NCI-H69 (cell line): ENCODE measurements at places on chromosomes 7 and 10.
A peak's percentile ranks its signal among the peaks of the same experiment; 100 is the strongest.

GRCh38 chr7:150891740-150892139 is 39.4 kb downstream of the AOC1 start:
- no peak for DNase-seq

DNA sequence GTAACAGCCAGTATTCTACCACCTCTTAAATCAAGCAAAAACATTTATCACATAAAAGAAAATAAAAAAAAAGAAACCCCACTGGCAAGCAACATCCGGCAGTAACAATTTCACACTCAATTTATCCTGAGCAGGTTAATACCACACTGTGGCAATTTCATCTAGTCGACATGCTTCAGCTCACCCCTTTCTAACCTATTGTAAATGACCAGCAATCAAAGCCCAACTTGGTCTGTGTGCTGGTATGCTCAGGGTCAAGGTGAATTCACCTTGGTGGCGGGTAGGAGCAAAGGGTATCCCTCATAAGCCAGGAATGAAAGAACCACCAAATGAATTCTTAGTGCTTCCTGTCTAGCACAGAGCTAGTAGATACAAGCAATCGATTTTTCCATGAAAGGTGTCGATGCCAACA is 109.1 kb upstream of the AFAP1L2 start:
- peak; percentile 14 for DNase-seq

- no peak for DNase-seq
These were observed 69.9 kb upstream of the FGL2 start for GRCh38 chr7:77269360-77270093.

DNA sequence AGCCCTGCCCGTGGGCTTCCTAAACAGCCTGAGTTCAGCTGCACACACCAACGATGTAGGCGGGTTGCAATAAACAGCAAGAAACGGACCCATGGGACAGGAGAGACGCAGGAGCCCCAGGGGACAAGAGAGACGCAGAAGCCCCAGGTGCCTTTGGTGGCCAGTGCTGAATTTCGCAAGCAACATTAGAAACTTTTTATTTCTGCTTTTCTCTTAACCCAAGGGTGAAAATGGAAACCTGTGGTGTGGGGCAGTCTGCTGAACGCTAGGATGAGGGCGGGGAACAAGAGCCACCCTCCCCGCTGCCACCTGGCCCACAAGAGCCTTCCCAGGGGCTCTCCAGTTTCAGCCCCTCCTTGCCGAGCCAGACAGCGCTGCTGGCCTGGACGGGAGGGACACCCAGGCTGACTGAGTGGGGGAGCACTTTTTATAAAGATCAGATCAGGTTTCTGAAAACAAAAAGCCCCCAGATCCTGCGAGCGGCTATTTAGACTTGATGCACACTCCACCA is 20.0 kb upstream of the GPR146 start:
- DNase-seq, result peak; percentile 46

DNA sequence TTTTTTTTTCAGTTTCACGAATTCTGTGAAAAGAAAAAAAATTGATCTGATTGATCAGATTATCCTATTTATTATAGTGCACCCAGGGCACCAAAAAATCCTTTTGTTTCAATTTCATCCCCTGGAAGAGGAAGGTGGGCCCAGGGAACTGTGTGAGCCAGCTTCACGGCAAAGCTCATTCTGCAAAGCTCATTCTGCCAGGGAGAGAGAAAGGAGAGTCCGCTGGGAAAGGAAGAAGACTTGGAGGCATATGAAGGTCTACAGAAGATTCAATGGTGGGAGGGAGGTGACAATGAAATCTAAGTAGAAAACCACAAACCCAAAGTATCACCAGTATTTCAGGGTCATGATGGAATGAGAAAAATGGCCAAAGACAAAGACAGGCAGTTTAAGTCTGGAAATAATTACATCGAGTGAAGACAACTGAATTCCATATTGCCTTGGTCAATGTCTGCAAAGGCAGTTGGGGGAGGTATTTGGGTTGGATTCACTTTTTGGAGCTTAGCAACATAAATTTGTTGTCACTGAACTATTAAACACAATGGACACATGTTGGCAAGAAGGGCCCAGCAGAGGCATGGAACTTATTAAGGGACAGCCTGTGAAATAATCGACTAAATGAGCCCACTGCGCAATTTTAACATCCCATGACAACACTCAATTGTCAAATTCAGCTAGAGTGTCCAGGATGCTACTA is 587.8 kb upstream of the MKI67 start:
- no peak for DNase-seq

DNA sequence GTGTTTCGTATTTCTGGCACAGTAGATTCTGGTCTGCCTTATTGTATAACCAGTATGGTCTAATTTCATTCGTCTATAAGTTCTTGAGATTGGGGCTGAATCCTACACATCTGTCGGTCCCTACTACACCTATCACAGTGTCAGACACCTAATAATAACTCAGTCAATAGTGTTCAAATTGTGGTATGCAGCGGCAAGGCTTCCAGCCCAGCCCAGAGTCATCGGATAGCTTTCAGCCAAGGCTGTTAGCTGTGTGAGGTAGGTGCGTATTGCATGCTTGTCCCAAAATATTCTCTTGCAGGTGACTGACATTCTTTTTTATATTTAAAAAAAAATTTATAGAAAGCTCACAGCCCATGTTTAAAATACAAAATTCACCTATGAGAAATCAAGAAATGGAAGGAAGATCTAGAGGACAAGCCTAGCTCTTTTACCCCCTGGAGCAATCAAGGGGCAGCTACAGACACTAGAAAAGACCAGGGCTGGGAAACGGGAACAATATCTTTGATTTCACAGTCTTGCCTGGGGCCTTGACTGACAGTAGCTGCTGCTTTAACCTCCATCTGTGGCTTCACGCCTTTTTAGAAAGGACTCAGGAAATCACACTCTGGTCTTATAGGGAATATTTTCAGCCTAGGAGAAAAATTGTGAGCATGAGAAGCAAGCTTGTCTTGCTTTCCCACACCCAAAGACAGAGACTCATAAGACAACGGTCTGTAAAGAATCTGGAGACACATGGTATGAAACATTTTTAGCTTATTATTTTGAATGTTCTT is 9.5 kb upstream of the ASB4 start:
- DNase-seq, result peak; percentile 65

DNA sequence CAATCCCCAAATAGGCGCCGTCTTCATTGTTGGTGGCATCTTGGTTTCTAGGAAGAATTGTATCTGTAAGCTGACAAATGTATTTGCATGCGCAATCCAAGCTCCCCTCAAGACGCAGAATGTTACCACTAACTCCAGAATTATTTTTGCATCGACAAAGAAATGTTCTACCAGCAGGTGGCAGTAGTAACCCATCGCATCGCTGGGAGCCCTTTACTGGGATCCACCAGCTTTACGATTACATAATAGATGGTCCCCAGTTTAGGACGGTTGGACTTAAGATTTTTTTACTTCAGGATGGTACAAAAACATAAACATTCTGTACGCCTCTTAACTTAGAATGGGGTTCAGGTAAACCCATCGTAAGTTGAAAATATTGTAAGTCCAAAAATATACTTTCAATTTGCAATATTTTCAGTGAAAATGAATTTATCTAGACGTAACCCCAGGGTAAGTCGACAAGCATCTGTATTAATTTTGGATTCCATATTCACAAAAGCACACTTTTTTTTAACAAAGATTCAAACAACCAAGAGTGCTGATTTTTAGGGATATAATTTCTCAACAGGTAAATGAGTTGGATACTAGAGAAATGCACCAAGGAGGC is 114.0 kb upstream of the COBL start:
- DNase-seq, result peak; percentile 81

DNA sequence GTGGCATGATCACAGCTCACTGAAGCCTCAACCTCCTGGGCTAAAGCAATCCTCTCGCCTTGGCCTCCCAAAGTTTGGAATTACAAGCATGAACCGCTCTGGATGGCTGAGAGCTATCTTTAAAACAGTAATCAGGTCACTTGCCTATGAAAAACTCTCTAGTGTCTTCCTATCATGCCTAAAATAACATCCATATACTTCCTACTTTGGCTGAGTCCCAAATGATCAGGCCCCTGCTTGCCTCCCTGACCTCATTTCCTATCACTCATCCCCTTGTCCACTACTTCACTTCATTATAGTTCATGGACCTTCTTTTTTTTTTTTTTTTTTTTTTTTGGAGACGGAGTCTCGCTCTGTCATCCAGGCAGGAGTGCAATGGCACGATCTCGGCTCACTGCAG is 28.0 kb downstream of the SEPTIN7 start:
- no peak for DNase-seq

- no peak for DNase-seq
These were observed 21.4 kb downstream of the STAMBPL1 start for GRCh38 chr10:88901206-88901983.

- no peak for DNase-seq
These were observed 293.2 kb upstream of the SEMA3D start for GRCh38 chr7:85479918-85480643.

DNA sequence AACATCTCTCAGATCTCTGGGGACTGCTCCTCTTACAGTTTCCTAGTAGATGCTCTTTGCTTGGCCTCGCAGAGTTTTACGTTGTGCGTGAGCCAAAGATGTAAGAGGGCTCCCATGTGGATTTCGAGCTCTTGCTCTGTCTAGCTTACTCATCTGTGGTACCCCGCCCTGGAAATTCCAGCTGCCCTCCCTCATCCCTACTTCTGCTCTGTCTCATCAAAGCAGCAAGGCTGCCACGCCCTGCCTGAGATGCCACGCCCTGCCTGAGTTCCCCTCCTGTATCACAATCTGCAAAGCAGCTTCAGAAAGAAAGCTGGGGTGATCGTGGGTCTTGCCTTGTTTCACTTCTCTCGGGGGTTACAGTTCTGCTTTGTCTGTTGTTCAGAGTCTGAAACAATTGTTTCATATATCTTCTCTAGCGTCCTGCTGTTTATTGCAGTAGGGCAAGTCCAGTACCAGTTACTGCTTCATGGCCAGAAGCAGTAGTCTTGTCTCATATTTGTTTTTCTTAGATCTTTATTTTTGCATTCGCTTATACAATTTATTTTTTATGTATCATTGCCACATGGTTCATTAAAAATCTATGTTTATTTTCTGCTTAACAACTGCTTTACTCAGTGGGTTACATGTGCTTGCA is 36.1 kb upstream of the CCNY start:
- DNase-seq, result peak; percentile 73

DNA sequence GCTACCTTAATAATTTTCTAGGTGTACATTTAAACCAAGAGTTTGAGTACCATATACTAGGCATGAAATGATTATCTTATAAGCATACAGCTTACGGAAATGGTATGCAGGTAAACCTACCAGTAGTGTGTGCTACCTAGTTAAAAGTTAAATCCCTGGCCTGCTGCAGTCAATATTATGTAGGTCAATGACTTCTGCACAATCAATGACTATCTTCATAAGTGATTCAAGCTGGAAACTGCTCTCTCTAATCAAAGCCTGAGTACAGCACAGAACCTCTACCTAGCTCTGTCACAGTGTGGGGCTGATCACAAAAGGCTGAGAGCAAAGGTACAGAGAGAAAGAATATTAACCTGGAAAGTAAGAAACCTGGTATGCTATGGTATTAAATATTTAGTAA is 733.7 kb downstream of the PCDH15 start:
- no peak for DNase-seq

DNA sequence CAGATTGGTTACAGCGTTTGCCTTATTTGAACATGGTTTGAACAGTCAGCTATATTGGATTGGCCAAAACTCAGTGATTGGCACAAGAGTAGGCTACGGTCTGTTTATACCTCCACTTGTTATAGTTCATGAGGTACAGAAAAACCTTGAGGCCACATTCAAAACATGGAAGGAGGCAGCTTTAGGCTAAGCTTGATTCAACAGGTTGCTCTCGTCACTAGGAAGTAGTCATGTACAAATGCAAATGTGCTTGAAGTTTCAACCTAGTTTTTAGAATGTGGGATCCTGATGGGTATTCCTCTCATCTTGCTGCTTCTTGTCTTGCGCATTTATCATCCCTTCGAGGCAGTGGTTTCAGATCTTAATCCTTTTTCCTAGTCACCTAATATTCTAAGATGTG is 132.1 kb downstream of the MGMT start:
- DNase-seq, result no peak

- no peak for DNase-seq
These were observed 42.7 kb downstream of the SPDYE5 start for GRCh38 chr7:75534727-75535307.

DNA sequence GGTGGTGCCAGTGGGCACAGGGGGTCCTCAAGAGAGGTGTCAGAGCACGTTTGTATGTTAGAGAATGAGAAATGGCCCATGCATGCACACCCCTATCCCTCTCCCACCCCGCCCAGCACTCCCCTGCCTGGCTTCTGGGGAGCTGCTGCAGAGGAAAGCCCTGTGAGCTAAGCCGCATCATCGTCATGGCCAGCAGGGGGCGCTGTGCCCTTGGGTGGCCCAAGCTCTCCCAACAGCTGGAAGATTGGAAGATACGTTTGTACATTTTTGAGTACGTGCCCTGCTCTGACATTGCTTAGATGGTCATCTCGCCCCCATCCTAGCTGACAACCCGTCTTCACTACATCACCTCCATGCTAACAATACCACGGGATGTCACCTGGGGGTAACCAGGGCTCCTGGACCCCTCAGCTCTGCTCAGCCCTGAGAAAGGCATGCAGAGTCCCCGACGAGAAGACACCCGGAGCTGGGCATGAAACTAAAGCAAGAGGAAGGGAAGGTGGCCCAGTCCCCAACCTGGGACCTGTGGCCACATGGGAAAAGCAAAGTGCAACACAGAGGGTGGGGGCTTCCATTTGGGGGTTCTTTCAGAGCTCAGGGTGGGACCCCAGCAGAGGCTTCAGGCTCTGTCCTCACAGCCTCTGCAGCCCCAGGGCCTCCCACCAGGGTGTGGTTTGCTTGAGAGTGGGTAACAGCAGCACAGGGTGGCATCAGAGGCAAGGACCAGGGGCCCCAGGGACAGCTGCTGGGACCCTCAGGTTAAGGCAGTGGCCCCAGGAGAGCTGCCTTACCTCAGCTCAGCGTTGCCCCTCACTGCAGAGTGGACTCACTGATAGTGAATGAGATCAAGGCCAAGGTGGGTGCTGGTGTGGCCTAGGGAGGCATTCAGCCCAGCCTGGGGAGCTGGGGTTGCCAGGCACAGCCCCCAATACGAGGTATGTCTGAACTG is 136.6 kb downstream of the PTPN20 start:
- peak; percentile 19 for DNase-seq

- DNase-seq, result peak; percentile 62
These were observed 9.0 kb upstream of the TAS2R3 start for GRCh38 chr7:141754939-141755338.

DNA sequence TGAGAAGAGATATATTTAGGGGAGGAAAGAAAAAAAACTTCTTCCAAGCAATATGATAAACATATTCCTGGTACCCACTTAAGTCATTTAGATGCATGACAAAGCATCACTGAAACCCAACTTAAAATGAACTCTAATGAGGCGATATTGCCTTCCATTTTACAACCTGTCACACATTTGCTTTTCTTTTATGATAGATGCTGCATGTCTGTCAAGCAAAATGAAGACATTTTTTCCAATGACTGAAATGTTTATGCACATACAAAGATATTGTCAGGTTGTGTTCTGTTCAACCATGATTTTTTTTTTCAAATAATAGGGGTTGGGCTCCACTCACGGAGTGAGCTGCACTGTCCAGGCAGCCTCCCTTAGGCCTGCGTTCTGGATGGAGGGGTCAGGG is 894.4 kb downstream of the SORCS3 start:
- no peak for DNase-seq
